ENCODE measurements at places on chromosomes 5 and 9.

DNA sequence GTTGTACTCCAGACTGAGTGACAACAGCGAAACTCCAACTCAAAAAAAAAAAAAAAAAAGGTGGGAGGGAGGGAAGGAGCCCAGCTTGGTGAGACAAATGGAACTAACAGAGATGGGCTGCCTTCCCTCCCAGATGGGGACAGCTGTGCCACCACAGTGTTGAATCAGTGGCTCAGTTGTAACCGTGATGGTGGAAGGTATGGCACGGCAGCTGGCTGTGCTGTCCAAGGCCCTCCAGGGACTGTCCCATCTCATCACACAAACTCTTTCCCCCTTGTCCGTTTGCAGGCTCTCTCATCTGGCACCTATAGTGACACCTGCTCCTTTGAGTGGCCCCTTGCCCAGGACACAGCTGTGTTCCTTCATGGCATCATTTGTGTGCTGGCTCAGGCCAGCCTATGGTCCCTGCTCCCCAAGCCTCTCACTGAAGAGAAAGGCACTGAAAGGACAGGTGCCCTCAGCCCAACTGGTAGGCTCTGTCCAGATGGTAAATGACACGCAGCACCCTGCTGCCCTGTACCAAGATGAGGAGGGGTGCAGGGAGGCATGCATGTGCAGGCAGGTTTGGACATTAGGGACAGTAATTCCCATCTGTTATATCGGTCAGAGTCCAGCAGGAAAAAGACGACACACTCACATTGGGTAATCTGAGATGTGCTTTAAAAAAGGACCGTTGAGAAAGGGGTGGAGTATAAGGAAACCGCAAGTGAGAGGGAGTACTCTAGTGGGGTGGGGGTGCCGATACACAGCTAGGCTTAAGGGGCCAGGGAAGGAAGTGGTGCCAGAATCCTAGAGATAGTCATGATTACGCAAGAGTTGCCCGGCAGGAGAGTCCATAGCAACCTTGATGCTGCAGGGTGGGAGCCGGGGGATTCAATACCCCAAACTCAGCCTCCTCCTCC lies 4.3 kb downstream of the SMIM33 start:
- no peak for DNase-seq

DNA sequence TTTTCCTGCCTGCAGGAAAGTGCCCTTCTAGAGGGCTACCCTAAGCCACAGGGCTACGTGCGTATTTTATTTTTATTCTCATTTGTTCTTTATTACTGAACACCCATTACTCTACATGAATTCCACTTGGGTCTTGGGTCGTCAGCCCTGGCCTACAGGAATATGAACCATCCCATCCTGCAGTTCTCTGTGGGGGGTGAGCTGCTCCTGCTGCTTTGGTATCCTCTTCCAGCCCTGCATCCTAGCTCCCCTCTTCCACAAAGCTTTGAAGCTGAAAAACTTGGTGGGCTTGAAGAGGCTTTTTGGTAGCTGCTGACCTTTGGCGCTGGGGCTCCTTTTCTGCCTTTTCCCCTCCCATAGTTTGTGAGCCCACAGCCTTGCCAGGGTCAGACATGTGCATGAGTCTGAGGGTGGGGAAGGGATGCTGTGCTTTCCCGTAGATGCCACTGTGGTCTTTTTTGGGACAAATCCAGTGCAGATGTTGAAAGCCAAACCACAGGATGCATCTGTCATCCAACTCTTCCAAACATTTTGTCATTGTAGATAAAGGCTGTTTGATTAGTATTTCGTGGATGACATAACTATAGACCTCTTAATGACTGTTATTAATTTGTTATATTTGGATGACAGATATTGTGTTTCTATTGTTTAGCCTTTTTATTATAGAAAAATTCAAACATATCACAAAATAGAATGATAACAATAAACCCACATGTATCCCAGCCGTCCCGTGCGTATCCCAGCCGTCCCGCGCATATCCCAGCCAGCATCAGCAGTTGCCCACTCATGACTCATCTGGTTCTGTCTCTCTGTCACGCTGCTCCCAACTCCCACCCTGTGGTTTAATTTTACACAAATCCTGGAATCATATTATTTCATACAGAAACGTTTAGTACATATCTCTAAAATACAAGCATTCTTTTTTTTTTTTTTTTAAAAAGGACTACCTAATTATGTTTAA lies 43.9 kb downstream of the SLC46A2 start:
- no peak for DNase-seq

- no peak for DNase-seq
These were observed 111.1 kb upstream of the KLF9 start for GRCh38 chr9:70525519-70525918.

GRCh38 chr5:33079548-33079947 lies 361.2 kb upstream of the TARS1 start:
- DNase-seq, result no peak

DNA sequence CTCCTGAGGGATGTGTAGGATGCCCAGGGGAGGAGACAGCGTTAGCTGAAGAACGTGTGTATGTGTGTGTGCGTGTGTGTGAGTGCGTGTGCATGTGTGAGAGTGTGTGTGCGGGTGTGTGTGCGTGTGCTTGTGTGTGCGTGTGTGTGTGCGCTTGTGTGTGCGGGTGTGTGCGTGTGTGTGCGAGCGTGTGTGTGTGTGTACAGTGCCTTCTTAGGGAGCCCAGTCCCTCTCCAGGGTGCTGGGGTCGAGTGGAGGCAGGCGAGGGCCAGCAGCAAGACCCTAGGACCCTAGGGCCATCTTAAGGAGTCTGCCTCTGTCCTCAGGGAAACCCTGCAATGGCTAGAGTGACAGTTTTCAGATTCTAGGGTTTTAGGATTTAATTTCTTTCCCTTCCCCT lies 26.0 kb upstream of the STXBP1 start:
- no peak for DNase-seq

DNA sequence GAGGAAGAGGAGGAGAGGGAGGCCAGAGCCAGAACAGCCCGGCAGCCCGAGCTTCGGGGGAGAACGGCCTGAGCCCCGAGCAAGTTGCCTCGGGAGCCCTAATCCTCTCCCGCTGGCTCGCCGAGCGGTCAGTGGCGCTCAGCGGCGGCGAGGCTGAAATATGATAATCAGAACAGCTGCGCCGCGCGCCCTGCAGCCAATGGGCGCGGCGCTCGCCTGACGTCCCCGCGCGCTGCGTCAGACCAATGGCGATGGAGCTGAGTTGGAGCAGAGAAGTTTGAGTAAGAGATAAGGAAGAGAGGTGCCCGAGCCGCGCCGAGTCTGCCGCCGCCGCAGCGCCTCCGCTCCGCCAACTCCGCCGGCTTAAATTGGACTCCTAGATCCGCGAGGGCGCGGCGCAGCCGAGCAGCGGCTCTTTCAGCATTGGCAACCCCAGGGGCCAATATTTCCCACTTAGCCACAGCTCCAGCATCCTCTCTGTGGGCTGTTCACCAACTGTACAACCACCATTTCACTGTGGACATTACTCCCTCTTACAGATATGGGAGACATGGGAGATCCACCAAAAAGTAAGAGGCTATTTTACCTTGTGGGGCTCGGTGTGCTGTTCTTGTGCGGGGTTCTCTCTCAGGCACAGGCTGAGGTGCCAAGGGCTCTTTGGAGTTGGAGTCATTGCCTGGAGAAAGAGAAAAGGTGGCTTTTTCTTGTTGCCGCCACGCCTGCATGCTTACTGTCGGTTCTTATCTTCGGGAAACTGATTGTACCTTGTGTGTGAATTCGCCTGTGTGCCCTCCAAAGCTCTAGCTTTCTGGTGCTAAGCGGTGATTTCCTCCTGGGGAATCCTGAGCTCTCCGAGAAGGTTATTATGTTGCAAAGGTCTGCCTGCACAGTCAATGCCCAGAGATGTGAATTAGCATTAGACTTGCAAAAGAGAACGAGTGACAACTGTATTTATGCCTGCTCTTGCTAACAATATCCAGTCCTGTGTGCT lies at the start of gene ISL1:
TSS of gene ISL1 (plus strand) at position 318 of the 991 bp plus-strand sequence. CDS start at position 542, 224 bp downstream.
- DNase-seq, result no peak

DNA sequence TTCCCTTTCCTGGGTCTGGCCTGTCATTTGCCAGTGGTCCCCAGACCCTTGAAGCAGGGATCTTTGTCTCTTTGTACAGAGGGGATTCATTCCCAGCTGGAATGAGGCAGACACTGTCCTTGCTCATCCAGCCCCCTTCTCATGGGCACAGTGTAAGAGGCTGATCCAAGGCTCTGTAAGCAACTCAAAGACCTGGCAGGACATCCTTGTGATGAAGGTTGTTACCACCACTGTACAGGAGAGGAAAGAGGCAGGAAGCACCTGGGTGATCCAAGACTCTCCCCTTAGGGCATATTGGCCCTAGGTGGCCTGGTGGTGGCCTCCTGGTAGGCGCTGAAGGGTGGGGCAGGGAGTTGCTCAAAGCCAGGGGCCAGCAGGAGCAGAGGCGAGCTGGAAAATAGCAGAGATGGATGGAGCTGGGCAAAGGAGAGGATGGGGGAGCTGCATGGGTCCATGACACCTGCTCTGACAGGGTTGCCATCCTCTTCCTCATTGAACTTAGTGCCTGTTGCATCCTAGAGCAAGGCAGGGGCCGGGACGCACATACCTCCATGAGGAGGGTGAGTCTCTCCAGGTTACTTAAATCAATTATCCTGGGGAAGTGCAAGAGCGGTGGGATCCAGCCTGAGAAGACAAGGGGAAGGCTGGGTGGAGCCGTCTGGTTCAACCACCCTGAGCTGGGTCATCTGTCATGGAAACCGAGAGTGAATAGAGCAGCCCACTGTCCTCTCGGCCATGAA lies 9.8 kb upstream of the GADD45G start:
- no peak for DNase-seq

DNA sequence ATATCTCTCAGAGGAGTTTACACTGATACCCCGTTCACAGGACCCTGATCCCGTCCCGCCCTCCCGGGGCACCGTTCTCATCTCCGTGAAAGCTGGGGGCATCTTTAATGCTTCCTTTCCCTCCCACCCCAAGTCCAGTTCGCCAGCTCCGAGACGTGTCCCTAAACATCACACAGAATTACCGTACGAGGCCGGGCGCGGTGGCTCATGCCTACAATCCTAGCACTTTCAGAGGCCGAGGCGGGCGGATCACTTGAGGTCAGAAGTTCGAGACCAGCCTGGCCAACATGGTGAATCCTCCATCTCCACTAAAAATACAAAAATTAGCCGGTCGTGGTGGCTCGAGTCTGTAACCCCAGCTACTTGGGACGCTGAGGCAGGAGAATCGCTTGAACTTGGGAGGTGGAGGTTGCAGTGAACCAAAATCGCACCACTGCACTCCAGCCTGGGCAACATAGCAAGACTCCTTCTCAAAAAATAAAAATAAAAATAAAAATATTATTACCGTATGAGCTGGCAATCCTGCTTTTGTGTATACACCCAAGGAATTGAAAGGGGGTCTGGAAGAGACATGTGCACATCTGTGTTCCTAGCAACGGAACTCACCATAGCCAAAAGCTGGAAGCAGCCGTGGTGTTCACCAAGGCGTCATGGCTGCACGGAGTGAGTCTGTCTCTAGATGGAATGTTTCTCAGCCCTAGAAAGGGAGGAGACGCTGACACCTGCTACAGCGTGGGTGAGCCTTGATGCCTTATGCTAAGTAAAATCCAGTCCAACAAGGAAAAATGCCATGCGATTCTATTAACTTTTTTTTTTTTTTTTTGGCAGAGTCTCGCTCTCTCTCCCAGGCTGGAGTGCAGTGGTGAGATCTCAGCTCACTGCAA lies 1.2 kb upstream of the ABO start:
- DNase-seq, result no peak

- no peak for DNase-seq
These were observed 5.7 kb downstream of the NFIB start for GRCh38 chr9:14307989-14308852.

Data from esophagus squamous epithelium (tissue), 5 donors.